ENCODE measurements at places on chromosomes 4 and X.

GRCh38 chr4:184818216-184818564, 7.6 kb downstream of the ACSL1 start:
- no peaks in the 10 kb centered on the region for H3K27me3 ChIP-seq
- peaks cover 93% of the 10 kb centered on the region for H3K4me1 ChIP-seq
- peaks cover 2% of the 10 kb centered on the region for H3K36me3 ChIP-seq
- H3K4me3 ChIP-seq: peak overlapping the region; percentile 46
- peak overlapping the region; percentile 95 for H3K27ac ChIP-seq
- ATAC-seq: peak; percentile 40

DNA sequence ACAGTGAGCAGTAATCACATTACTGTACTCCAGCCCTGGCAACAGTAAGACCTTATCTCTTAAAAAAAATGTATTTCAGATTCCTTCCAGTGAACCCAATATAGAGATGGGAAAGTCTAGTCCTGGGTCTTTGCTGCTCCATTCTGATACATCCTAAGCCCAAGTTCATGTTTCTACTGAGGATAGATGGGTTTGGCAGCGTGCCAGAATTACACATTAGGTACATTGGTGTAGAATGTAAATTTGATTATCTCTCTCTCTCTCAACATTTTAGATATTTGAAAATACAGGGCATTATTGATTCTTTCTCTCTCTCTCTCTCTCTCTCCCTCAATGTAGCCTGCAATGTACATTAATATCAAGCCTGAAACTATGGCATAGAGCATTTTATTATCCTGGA, 43.5 kb upstream of the ZNF330 start:
- peaks cover 21% of the 10 kb centered on the region for H3K27me3 ChIP-seq
- no peak overlapping the region for H3K4me3 ChIP-seq
- H3K27ac ChIP-seq: no peak overlapping the region
- no peaks in the 10 kb centered on the region for H3K36me3 ChIP-seq
- no peak for ATAC-seq

GRCh38 chrX:15674514-15674840, 9.9 kb upstream of the CLTRN start:
- no peak for ATAC-seq
- no peak overlapping the region for H3K27ac ChIP-seq
- H3K4me3 ChIP-seq: no peak overlapping the region

DNA sequence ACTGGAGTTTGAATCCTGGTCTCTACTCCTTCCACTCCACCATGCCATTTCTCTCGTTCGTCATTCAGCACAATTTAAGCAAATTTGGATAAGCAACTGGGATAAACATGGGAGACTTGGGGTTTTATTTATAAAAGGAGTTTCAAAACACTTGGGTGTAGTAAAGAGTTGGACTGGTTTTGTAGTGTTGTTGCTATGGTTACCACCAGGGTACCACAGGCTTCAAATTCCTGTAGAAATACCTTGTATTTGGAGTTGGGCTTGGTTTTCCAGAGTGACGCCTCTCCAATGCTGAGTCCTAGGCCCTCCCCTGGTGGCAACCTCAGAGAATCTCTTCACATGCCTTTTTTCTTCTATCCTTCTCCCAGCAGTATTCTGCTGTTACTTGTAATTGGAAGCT, 27.9 kb upstream of the PHOX2B start:
- no peaks in the 10 kb centered on the region for H3K36me3 ChIP-seq
- no peak overlapping the region for H3K27ac ChIP-seq
- ATAC-seq: no peak
- H3K27me3 ChIP-seq: no peaks in the 10 kb centered on the region

- no peaks in the 10 kb centered on the region for H3K27me3 ChIP-seq
- H3K27ac ChIP-seq: peak overlapping the region; percentile 76
- peak overlapping the region; percentile 87 for H3K4me3 ChIP-seq
- H3K36me3 ChIP-seq: peaks cover 5% of the 10 kb centered on the region
Observed at GRCh38 chr4:185143601-185143969, 519 bp downstream of the SLC25A4 start.

GRCh38 chr4:76926841-76927240, 22.7 kb upstream of the SEPTIN11 start:
- no peaks in the 10 kb centered on the region for H3K36me3 ChIP-seq
- peaks cover 8% of the 10 kb centered on the region for H3K27me3 ChIP-seq
- no peak overlapping the region for H3K27ac ChIP-seq
- H3K4me1 ChIP-seq: no peaks in the 10 kb centered on the region

DNA sequence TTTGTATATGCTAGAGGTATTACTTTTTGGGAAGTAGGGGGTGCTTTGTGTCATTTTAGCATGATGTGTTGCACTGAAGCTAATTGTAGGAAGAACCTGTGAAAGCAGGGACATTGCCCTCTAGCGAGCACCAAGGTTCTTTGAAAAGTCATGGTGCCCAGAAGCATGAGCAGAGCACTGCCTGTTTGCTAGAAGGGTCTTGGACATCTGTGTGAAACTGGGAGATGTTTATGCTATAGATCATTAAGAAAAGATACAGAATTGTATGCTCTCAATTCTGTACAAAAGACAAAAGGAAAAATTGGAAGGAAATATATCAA, 14.7 kb downstream of the GRPR start:
- no peak overlapping the region for H3K27ac ChIP-seq
- no peaks in the 10 kb centered on the region for H3K36me3 ChIP-seq
- peaks cover 13% of the 10 kb centered on the region for H3K4me1 ChIP-seq
- H3K27me3 ChIP-seq: peaks cover 15% of the 10 kb centered on the region
- no peak for ATAC-seq
- H3K4me3 ChIP-seq: no peak overlapping the region

- H3K27ac ChIP-seq: peak overlapping the region; percentile 98
- H3K4me1 ChIP-seq: peaks cover 67% of the 10 kb centered on the region
- H3K4me3 ChIP-seq: peak overlapping the region; percentile 79
- H3K36me3 ChIP-seq: peaks cover 53% of the 10 kb centered on the region
Observed at GRCh38 chr4:1218634-1219565, 30.0 kb downstream of the CTBP1 start.

DNA sequence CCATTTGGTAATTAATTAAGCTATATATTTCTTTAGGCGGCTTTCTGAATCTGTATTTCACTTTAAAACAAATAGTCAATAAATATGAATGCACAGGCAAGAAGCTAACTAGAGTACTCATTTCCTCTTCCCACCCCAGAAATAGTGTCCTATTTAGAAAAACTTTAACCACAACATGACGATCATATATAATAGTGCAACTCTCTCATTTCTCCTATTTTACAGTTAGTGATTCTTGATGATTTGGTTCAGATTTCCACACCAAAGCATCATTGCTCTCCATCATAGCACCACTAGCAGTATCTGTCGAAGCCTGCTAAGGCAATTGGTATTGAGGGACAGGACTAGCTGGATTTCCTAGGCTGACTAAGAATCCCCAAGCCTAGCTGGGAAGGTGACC, 184.0 kb upstream of the GALNTL6 start:
- H3K27ac ChIP-seq: no peak overlapping the region
- peaks cover 14% of the 10 kb centered on the region for H3K4me1 ChIP-seq
- peak; percentile 81 for ATAC-seq
- no peaks in the 10 kb centered on the region for H3K27me3 ChIP-seq

DNA sequence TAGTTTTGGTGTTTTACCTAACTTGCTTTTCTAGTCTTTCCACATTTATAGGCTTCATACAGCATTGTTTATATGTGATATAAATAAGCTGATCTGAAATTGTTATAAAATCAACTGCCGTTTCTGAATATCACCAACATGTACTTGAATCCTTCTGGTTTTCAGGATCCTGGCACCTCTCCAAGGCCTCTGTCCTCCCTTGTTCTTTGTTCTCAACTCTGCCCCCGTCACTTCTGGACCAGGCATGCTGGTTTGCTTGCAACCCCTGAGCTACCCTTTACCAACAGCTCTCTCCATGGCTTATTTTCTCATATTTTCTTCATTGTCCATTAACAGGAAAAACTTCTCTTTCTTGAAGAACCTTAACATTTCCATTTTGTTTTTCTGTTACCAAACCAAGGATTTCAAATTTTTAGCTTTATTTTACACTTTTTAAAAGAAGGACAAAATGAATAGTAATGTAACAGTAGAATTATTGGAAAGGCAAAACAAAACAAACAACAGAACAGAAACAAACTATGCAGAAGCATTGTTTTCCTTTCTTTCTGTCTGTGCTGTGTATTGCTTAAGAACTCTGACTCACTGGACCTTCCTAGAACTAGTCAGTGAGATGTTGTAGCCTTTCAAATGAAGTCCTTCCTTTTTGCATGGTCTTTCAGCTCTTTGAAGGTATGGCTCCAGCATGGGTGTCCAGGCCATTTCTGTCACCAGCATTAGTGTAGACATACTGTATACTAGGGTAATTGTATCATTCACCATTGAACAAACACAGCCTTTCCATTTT, 44.8 kb downstream of the BANK1 start:
- peaks cover 78% of the 10 kb centered on the region for H3K36me3 ChIP-seq
- no peak for ATAC-seq
- no peaks in the 10 kb centered on the region for H3K27me3 ChIP-seq
- H3K27ac ChIP-seq: peak overlapping the region; percentile 86
- peaks cover 80% of the 10 kb centered on the region for H3K4me1 ChIP-seq
- H3K4me3 ChIP-seq: peak overlapping the region; percentile 28

DNA sequence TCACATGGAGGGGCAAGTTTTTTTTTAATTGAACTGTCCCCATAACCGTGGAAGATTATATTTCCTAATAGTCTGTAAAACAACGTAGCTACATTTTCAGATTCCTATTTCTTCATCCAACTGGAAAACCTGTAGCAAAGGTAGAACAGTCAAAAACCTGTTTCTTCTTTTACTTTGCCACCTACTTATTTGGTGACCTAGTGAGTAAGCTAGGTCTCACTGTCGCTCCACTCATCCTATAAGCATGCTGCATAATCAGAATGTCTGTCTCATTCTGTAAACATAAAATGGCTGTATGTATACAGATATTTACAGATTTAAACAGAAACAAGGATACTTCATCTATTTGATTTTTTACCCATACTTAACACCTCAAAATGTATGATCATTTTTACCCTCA, 20.4 kb downstream of the MAML3 start:
- no peak overlapping the region for H3K4me3 ChIP-seq
- H3K4me1 ChIP-seq: no peaks in the 10 kb centered on the region
- H3K36me3 ChIP-seq: no peaks in the 10 kb centered on the region

DNA sequence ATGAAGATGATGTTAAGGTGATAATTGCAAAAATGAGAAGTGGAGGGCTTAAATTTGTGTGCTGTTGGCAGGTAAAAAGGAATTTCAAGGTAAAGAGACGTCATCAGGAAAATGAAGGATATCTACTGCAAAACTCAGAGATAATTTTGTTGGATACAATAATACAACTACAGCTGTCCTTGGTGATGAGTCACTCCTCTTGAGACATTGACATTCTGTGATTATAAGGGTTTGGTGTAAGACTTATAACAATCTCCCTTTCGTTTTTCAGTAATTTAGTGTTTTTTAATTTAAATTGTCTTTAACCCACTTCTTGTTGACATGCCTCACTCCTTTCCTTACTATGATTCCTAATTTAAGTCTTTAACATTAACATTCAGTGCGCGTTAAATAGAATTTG, 1074.1 kb upstream of the SLIT2 start:
- H3K27ac ChIP-seq: no peak overlapping the region
- no peaks in the 10 kb centered on the region for H3K4me1 ChIP-seq
- no peaks in the 10 kb centered on the region for H3K27me3 ChIP-seq
- no peak for ATAC-seq

DNA sequence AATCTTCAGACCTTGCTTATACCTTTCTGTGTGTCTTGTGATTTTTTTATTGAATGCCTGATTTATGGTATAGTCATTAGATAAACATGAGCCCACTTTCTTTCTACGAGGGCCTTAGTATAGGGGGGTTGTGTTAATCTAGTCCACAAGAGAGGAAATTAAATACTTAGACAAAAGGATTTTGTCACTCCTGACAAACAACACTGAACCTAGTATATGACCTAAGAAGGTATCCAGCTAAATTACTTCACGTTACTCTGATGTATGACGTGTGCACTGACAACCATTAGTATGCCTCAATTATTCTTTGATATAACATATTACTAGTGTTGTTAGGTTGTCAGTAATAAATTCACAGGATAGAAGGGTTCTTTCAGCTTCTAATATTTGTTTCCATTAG, 2.8 kb upstream of the PRR27 start:
- no peak for ATAC-seq
- no peaks in the 10 kb centered on the region for H3K27me3 ChIP-seq

DNA sequence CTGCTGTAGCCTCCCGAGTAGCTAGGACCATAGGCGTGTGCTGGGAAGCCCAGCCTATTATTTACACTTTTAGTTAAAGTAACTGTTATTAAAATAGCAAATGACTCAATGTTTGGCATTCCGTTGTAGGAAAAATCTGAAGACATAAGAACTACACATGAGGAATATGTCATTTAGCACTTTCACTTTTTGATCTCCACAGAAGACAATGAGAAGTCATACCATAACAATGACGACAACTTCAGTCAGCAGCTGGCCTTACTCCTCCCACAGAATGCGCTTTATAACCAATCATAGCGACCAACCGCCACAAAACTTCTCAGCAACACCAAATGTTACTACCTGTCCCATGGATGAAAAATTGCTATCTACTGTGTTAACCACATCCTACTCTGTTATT, 6.7 kb downstream of the GPR34 start:
- H3K36me3 ChIP-seq: peaks cover 13% of the 10 kb centered on the region
- peaks cover 17% of the 10 kb centered on the region for H3K4me1 ChIP-seq
- no peak for ATAC-seq

DNA sequence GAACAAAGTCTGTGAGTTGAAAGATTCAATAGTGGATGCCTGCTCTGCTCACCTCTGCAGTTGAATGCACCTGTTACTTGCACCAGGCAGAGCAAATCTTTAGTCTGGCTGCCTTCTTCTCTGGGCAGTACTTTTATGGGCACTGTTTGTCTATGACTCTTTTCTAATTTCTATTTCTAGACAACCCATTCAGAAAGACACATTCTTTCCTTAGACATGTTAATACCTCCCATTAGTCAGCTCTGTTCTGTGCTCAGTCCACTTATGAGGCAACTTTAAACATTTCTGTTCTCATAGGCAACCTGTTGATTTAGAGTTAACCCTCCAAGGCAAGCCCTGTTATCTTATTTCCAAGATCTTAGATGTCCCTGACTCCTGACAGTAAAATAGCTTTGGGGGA, 108.9 kb downstream of the SYNPO2 start:
- peaks cover 14% of the 10 kb centered on the region for H3K27me3 ChIP-seq
- no peaks in the 10 kb centered on the region for H3K4me1 ChIP-seq
- no peaks in the 10 kb centered on the region for H3K36me3 ChIP-seq
- no peak for ATAC-seq
- H3K4me3 ChIP-seq: no peak overlapping the region
- no peak overlapping the region for H3K27ac ChIP-seq

DNA sequence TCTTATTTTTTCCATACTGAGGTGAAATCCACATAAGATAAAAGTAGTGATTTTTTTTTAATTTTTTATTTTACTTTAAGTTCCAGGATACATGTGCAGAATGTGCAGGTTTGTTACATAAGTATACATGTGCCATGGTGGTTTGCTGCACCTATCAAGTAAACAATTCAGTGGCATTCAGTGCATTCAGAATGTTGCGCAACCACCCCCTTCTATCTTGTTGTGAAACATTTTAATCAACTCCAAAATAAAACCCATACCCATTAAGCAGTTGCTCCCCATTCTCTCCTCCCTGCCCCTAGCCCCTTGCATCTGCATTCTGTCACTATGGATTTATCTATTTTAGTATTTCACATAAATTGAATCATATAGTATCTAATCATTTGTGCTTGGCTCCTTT, 121.2 kb downstream of the KLHL13 start:
- no peak overlapping the region for H3K27ac ChIP-seq
- ATAC-seq: no peak
- H3K4me3 ChIP-seq: no peak overlapping the region

All from stimulated activated memory B cell treated with anti-CD40 and anti-IgM and Interleukin-4, amounts not matched to agents 10 μg/mL and 1 μg/mL and 100 μg/mL, for 72 hours (primary cell).